ENCODE measurements at places on chromosomes 16 and 17.

GRCh38 chr16:76265434-76266045, 11.7 kb upstream of the CNTNAP4 start:
- no peaks in the 10 kb centered on the region for H3K4me1 ChIP-seq
- no peaks in the 10 kb centered on the region for H3K36me3 ChIP-seq
- no peaks in the 10 kb centered on the region for H3K27me3 ChIP-seq
- peak overlapping the region; percentile 44 for H3K27ac ChIP-seq

DNA sequence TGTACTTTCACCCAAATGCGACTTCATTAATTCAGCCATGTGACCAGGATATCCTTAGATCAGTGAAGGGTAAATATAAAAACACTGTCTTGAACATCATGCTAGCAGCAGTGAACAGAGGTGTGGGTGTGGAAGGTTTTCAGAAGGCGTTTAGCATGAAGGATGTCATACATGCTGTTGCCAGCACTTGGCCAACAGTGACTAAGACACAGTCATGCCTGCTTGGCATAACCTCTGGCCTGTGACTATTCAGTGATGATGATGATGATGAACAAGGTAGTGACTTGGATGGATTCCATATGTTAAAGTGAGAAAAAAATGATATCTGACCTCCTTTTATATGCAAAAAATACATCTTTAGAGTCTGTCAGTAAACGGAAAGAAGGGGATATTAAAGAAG, 97.9 kb downstream of the MAP2K4 start:
- H3K27ac ChIP-seq: no peak overlapping the region
- no peaks in the 10 kb centered on the region for H3K27me3 ChIP-seq
- DNase-seq: no peak
- H3K4me1 ChIP-seq: no peaks in the 10 kb centered on the region

- no peak overlapping the region for H3K4me3 ChIP-seq
- DNase-seq: no peak
- no peaks in the 10 kb centered on the region for H3K4me1 ChIP-seq
Measured at GRCh38 chr16:51119556-51119955, 31.5 kb downstream of the SALL1 start.

GRCh38 chr17:79080761-79081290, 6.2 kb downstream of the ENGASE start:
- H3K36me3 ChIP-seq: peaks cover 18% of the 10 kb centered on the region
- H3K4me1 ChIP-seq: peaks cover 9% of the 10 kb centered on the region
- H3K4me3 ChIP-seq: no peak overlapping the region

GRCh38 chr17:34620458-34620857, 41.1 kb downstream of the TMEM132E start:
- H3K27me3 ChIP-seq: peaks cover 90% of the 10 kb centered on the region
- H3K36me3 ChIP-seq: no peaks in the 10 kb centered on the region
- no peaks in the 10 kb centered on the region for H3K4me1 ChIP-seq
- H3K27ac ChIP-seq: no peak overlapping the region
